Activated CD4-positive, alpha-beta T cell treated with anti-CD3 and anti-CD28 coated beads, Interleukin-2, amount 50 U/mL, for 4 hours (primary cell): ENCODE measurements at places on chromosomes 2 and 18.

DNA sequence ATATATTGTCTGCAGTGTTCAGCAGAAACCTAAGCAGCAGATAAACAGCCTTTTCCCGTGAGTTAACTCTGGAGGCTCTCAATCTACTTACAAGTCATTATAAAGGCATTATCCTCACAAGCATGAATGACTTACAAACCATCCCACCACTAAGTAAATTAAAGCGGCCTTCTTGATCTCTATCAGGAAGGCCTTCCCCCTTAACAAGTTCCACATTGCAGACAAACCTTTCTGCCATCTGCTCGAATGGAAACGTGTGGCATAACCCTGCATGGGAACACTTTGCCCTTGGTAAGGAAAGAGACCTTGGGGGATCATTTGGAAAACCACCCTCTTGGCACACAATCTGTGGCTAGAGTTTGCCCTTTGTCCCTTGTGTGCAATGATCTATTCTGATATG is 199.5 kb downstream of the OSR1 start:
- no peak for DNase-seq

DNA sequence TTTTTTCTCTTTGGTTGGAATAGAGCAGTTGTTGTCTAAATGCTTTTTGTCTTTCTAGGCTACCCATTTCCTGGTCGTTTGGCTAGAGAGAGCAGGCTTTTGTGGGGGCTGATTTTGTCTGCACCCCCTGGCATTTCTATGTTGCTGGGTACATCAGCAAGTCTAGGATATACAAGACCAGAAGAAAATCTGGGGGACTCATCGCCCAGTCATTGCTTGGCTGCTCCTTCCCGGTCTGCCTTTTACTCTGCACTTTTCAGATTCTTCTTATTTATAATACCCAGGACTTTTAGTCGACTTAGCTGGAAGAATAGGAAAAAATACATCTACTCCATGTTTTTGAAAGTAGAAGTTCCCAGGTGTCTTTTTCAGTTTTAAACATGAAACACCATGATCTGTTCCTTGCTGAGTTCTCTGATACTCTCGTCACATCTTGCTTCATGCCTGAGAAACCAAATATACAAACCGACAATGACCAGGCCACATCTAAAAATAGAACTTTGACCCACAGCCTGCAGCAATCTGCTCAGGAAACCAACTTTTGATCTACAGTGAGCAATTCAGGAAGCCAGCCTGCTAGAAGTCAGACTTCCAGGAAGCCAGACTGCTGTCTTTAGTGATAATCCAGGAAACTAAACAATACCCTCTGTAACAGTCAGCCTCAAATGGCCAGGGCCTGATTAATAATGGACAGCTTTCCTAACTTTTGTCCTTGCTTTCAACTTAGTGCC is 163.8 kb upstream of the MEX3C start:
- no peak for DNase-seq

- no peak for DNase-seq
These were observed 671.2 kb downstream of the BCL11A start for GRCh38 chr2:59882279-59882678.

DNA sequence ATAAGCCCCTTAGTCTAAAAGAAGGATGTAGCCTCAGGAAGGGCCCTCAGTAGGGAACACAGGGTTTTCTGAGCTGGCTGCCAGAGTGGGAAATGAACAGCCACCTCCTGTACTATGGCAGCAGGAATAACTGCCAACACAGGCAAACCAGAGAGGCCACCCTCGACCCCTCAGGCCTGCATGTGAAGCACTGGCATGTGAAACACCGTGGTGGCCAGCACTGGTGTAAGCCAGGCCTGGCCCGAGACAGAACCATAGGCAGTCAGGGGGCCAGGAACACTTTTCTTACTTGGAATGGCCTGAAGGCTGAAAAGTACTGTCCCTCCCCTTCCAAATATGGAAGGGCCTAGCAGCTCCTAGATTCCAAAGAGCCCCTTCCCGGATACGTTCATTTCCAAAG is 28.2 kb downstream of the SFXN5 start:
- no peak for DNase-seq

- no peak for DNase-seq
These were observed 64.4 kb upstream of the REV1 start for GRCh38 chr2:99554238-99554637.

DNA sequence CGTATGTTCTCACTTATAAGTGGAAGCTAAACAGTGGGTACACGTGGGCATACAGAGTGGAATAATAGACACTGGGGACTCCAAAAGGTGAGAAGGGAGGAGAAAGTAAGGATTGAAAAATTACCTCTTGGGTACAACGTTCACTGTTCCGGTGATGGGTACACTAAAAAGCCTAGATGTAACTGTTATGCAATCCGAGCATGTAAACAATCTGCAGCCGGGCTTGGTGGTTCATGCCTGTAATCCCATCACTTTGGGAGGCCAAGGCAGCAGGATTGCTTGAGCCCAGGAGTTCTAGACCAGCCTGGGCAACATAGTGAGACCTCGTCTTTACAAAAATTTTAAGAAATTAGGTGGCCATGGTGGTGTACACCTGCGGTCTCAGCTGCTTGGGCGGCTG is 33.1 kb upstream of the TTR start:
- DNase-seq = no peak

- no peak for DNase-seq
These were observed 86.9 kb downstream of the PLEKHM3 start for GRCh38 chr2:207938415-207938814.

DNA sequence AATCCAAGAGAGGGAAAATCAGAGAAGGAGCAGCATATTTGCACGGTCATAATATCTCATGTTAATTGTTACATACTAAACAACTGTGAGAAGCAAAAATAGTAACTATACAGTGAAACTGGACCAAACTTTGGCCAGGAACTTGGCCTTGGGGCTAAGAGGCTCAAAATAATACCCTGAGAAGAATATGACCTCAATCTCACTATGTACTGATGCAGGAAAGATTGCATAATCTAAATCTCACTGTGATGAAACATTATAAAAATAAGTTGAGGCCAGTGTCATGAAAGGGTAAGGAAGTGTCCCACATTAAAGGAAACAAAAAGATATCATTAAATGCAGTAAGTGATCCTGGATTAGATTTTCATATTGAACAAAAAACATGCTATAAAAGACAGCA is 36.5 kb downstream of the ZRANB3 start:
- no peak for DNase-seq

GRCh38 chr18:37783771-37784170 is 218.2 kb upstream of the CELF4 start:
- DNase-seq = no peak
